ENCODE measurements at places on chromosomes 6 and 20.

DNA sequence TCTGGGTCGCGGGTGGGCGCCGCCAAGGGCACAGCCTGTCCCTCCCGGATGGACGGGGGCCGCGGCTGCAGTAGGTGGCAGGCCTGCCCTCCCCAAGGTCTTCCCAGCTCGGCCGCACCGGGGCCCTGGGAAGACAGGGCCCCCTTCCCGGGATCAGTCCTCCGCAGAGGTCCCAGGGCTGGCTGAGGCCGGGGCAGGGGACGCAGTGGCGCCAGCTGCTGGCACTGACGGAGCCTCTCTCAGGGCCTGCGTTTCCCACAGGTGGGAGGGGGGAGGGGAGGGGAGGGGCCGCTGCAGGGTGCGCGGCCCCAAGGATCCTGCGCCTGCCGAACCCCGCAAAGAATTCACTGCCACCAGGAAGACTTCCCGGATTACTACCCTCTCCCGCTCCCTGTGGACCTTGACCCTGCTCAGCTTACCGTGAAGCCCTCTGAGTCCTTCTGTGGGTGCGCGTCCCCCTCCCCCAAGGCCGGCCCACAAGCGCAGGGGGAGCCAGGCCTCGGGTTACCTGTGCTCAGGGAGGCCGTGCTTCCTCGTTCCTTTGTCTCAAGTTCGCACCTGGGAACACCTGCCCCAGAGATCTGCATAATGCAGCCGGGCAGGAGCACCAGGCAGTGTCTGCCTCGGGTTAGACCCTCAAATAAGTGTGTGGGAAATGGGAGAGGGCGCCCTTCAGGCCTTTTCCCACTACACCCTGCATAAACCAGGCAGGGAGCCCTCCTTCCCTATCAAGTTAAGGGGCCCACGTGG is 5.1 kb downstream of the LZTS3 start:
- DNase-seq, result no peak

- DNase-seq, result no peak
These were observed 25.8 kb downstream of the TBPL1 start for GRCh38 chr6:133978896-133979240.

- DNase-seq, result no peak
These were observed 156.4 kb upstream of the CARMIL1 start for GRCh38 chr6:25122622-25123237.

GRCh38 chr6:13012977-13013680 is 296.6 kb downstream of the PHACTR1 start:
- no peak for DNase-seq

DNA sequence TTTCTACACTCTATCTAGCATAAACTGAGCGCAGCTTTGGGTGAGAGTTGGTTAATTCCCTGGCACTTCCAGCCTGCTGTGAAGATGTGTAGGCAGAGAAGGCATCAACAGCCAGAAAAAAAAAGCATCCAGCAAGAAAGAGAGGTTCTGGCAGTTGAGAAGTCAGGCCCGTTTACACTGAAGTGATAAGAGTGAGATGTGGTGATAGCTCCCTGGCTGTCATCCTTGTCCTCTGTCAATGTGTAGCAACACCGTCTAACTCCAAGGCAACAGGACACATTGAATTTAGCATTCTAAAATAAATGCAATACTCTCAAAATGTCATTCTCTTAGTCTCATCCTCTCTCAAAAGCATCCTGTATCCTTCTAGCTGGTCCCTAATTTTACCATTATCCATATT is 193.6 kb upstream of the BTBD3 start:
- DNase-seq, result no peak

DNA sequence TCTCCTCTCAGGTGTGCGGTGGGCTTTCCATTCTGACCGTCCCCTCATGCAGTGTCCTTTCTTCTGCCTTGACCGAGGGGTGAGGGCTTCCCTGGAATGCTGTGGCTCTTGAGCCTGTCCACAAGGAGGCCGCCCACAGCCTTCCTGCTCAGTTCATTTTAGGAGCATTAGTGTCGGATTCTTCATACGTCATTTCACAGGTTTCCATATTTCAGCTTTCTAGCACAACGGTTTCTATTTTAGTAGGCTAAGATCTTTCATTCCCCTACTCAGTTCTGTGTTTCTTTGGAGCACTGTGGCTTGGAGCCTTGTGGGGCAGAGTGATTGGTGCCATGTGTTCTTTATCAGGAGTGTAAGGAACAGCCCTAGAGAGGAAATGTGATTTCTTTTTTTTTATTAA is 5.5 kb downstream of the PPP1R3G start:
- no peak for DNase-seq

GRCh38 chr20:22789676-22790075 is 205.3 kb upstream of the FOXA2 start:
- DNase-seq, result no peak

DNA sequence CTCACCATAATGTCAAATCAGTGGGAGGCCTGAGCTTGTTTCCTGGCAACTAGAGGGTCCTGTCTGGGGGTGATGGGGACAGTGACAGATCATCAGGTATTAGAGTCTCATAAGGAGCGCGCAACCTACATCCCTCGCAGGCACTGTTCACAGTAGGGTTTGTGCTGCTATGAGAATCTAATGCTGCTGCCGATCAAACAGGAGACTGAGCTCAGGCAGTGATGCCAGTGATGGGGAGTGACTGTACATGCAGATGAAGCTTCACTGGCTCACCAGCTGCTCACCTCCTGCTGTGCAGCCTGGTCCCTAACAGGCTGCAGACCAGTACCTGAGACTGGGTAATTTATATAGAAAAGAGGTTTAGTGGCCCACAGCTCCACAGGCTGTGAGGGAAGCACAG is 147.3 kb downstream of the TTLL2 start:
- DNase-seq, result no peak

GRCh38 chr20:20897922-20898321 is 185.5 kb upstream of the RALGAPA2 start:
- no peak for DNase-seq

GRCh38 chr20:37992802-37993409 is 40.4 kb downstream of the TTI1 start:
- DNase-seq, result no peak

- DNase-seq, result no peak
These were observed 24.8 kb downstream of the EPB41L1 start for GRCh38 chr20:36179170-36179945.

DNA sequence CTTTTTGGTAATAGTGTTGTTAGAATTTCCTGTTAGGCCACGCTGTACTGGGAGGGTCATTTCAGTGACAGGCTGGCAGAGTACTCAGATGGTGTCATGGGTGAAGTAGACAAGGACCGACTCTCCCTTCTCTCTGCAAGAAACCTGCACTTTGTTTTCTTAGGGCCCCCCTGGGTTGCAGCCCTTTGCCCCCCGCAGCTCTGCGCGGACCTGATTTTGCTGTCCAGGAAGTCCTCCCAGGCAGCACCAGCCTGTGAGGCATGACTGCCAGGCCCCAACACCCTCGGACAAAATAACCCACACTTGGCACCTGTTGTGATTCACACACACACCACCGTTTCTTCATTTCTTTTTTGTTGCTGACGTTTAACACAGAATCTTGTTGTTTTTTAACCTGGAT is 21.8 kb upstream of the CLDN20 start:
- no peak for DNase-seq

GRCh38 chr6:34393191-34393965 is 909 bp upstream of the NUDT3 start:
- no peak for DNase-seq

GRCh38 chr20:38308047-38308438 is 4.1 kb downstream of the BPI start:
- DNase-seq, result no peak

DNA sequence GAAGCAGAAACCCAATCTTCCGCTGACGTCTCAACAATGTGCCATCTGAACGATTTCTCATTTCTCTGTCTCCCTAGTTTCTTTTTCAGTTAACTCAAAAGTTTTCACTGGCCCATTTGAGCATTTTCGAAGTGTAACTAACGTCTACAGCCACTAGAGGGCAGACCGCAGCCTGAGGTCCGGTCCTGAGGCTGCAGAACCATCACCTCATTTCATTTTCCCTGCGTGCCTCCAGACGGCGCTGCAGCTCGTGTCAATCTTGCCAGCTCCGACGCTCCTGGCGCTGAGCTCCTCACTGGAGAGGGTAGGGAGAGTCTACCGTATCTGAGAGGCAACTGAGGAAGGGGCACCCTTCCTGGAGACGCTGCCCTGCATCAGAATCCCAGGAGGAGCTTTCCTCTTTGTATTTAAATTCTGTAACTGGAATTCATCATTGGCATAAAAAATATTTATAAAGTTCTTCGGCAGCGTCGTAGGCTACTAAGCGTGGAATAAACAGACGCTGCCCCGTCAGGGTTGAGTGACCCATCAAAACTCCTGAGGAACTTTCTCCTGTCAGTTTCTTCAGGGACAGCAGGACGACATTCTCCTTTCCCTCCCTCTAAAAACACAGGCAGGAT is 28.5 kb upstream of the DTNBP1 start:
- DNase-seq, result peak; percentile 89

- no peak for DNase-seq
These were observed 45.9 kb upstream of the SPTLC3 start for GRCh38 chr20:12962895-12963294.

DNA sequence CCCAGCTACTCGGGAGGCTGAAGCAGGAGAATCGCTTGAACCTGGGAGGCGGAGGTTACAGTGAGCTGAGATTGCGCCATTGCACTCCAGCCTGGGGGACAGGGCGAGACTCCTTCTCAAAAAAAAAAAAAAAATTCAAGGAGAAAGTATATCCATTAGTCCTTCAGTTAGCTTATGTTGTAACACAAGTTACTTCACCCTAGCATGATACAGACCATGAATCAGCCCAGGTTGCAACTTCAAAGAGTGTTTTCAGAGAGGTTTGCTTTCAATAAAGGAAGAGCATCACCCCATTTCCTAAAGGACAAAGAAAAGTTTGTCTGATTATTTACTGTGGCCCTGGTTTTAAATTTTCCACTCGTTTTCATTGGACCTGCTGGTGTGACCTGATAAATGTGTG is 73.0 kb downstream of the SERAC1 start:
- DNase-seq, result no peak

DNA sequence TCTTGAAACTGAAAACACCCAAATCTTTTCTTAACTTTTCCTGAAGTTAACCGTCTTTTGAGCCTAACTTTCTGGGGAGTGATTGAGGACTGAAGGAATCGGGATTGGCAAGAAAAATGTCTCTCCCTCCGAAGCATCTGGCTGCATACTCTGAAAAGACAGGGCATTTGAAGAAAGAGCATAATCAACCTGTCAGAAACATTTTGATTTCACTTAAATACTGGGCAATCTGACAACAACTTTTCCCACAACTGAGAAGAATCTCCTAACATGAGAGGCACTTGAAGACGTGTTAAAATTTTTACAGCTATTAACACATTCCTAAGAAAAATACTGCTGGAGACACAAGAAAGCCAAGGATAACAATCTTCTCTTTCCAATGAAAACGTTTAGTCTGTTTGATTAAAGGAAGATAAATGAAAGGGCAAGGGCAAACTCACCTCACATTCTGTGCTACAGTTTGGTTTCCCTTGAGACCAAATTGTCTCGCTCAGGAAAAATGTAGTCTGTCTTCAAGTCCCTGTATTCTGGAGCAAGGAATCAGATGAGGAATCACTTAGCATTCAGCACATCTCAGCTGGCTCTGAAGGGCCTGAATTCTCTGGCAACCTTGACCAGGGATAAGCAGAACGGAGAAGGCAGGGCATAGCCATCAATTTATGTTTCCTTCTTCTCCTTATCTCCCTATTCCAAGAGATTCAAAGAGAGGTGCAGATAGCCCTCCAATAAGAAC is 76.1 kb downstream of the TBX18 start:
- DNase-seq, result no peak

- no peak for DNase-seq
These were observed 618.5 kb downstream of the C6orf118 start for GRCh38 chr6:164690702-164691500.

GRCh38 chr20:44023515-44024371 is 109.1 kb downstream of the TOX2 start:
- no peak for DNase-seq

DNA sequence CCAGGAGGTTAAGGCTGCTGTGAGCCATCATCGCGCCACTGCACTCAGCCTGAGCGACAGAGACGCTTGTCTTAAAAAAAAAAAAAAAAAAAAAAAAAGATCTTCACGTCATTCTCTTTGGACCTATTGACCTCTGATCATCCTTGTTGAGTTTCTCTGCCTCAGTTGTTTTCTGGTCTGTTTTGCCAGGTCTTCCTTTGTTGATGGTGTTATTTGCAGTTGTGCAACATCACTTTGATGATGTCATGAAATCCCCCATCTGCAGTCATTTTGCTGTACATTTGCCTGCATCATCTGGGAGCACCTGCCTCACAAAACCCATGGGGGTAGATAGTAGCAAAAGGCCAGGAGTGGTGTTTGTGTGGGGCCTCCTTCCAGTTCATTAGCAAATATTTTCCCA is 39.2 kb upstream of the CHMP4B start:
- DNase-seq, result no peak

DNA sequence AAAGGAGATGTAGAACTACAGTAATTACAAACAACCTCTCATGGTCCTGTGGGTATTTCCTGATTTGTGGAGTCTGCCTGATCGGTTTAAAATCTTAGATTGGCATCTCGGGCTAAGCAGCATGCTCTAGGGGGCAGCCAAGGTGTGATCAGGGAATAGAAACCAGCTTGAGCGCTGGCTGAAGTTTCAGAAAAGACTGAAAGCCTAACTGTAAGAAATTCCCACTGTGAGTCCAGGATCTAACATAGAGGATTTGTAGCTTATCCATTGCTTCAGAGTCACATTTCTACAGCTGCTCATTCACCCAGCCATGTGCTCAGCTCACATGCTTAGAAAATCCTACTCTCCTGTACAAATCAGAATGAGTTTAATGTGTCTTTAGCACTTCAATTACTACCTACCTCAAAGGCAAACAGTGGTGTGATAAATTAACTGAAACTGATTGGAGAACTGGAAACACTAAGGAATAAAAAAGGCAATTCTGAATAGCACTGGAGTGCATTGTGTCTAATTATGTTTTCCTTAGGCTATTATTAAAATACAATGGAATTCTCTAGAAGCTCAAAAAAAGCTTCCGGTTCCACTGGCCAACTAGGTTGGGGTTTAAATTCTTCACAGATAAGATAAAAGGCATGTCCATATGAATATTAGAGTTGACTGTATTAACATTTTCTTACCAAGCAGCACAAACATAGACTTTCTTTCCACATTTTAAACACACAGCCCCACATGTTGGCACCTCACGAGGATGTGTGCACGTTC is 73.8 kb upstream of the MPC1 start:
- DNase-seq, result no peak

DNA sequence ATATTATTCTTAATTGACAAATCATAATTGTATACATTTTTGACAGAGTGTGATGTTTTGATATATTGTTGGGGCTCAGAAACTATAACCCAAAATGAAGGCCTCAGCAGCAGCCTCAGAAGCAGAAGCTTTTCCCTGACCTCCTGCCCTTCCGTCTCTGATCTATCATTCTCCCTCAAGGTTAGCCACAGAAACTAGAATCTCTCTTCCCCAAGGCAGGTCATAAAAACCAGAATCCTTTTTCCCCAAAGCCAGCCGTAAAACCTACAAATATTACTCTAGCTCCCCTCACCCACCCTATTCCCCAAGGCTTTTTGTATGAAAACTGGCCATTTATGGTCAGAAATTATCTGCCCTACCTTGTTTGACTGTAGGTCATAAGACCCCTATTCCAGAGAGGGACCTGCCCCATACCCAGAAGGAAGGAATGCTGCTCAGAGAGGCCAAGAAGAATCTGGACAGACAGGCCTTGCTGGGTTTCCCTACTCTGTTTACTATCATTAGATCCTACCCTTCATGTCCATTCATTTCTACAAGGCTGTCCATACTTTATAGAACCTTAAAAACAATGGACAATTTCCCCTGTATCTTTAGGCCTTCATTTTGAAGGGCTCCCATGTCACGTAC is 14.5 kb downstream of the OR2B2 start:
- DNase-seq, result no peak

GRCh38 chr6:137871831-137872454 is 4.9 kb downstream of the TNFAIP3 start:
- DNase-seq, result no peak
